ENCODE measurements at places on chromosomes 7 and 10. TPM values are rescaled to one million over a fixed set of nuclear protein-coding genes. Genes with fewer than 3 reads are reported as not detected.
A peak's percentile ranks its signal among the peaks of the same experiment; 100 is the strongest.

- H3K27ac ChIP-seq = no peak overlapping the region
- no peaks in the 10 kb centered on the region for H3K27me3 ChIP-seq
- no peaks in the 10 kb centered on the region for H3K4me1 ChIP-seq
- H3K36me3 ChIP-seq = no peaks in the 10 kb centered on the region
Measured at GRCh38 chr7:40475681-40475982, 340.8 kb downstream of the SUGCT start.

GRCh38 chr7:143416565-143417149 is 8.0 kb upstream of the EPHA1 start:
- no peak overlapping the region for H3K27ac ChIP-seq
- H3K4me1 ChIP-seq = no peaks in the 10 kb centered on the region
- no peak overlapping the region for H3K4me3 ChIP-seq
- H3K27me3 ChIP-seq = peaks cover 15% of the 10 kb centered on the region
- no peaks in the 10 kb centered on the region for H3K36me3 ChIP-seq

- H3K4me3 ChIP-seq = no peak overlapping the region
- no peaks in the 10 kb centered on the region for H3K27me3 ChIP-seq
- DNase-seq = no peak
- peaks cover 7% of the 10 kb centered on the region for H3K4me1 ChIP-seq
Measured at GRCh38 chr10:112797855-112798254, 152.2 kb upstream of the TCF7L2 start.

DNA sequence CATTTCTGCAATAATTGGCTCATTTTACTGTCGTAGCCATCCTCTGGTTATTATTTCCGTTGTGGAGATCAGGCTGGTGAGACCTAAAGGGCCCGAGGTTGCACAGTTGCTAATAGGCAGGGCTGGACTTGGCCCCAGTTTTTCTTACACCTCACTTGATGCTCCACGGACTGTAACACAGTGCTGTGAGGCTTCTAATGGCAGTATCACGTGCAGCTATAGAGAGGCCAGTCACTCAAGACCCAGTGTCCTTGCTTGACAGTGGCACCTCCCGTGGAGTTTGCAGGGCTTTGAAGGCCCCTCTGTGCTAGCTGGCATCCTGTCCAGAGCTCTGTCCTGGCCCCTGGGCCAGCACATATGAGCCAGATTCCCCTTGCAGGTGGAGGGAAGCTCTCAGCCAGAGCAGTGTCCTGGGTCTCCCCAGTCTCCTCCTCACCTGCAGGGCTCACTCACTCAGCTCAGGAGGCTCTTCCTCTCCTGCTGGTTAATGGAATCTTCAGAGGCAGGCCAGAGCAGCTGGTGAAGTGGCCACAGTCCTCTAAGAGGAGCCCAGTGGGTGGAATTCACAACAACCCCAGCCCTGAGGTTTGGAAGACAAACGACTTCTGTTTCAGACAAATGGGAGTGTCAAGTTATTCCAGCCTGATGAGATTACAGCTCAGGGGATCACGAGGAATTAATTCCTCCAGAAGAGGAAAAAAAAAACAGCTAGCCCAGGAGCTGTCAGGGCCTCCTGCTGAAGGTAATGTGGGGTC is 114.2 kb upstream of the FAM180A start:
- no peaks in the 10 kb centered on the region for H3K27me3 ChIP-seq
- H3K4me3 ChIP-seq = no peak overlapping the region
- no peaks in the 10 kb centered on the region for H3K36me3 ChIP-seq
- DNase-seq = peak; percentile 84
- H3K27ac ChIP-seq = no peak overlapping the region

- no peaks in the 10 kb centered on the region for H3K4me1 ChIP-seq
- H3K36me3 ChIP-seq = no peaks in the 10 kb centered on the region
- H3K27me3 ChIP-seq = no peaks in the 10 kb centered on the region
- DNase-seq = no peak
- H3K27ac ChIP-seq = no peak overlapping the region
Measured at GRCh38 chr10:15472008-15472407, 100.9 kb upstream of the FAM171A1 start.

GRCh38 chr10:112961609-112962008 is 11.6 kb downstream of the TCF7L2 start:
- DNase-seq = no peak
- peaks cover 17% of the 10 kb centered on the region for H3K36me3 ChIP-seq
- no peaks in the 10 kb centered on the region for H3K27me3 ChIP-seq
- H3K27ac ChIP-seq = peak overlapping the region; percentile 31

GRCh38 chr7:94405506-94405905 is 10.8 kb downstream of the COL1A2 start:
- no peak overlapping the region for H3K4me3 ChIP-seq
- no peak for DNase-seq
- H3K36me3 ChIP-seq = no peaks in the 10 kb centered on the region
- H3K4me1 ChIP-seq = peaks cover 5% of the 10 kb centered on the region

DNA sequence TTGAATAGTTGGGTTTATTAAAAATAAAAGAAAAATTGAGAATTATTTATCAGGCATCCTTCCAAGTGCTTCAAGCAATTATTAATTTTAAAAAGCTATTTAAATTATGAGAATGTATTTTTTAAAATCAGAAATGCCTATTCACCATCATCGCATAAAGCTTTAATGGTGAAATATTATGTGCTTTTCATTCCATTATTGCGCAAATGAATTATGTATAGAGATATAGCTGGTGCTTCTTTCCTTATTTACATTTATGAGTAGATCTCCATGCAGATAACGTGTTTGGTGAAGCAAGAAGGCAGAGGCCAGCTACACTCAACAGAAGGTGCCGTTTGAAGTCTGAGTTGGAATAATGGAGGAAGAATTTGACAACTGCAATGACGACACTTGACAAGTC is 549.1 kb upstream of the DPP6 start:
- no peak for DNase-seq
- no peak overlapping the region for H3K27ac ChIP-seq
- no peaks in the 10 kb centered on the region for H3K36me3 ChIP-seq
- no peaks in the 10 kb centered on the region for H3K27me3 ChIP-seq
- H3K4me3 ChIP-seq = no peak overlapping the region

DNA sequence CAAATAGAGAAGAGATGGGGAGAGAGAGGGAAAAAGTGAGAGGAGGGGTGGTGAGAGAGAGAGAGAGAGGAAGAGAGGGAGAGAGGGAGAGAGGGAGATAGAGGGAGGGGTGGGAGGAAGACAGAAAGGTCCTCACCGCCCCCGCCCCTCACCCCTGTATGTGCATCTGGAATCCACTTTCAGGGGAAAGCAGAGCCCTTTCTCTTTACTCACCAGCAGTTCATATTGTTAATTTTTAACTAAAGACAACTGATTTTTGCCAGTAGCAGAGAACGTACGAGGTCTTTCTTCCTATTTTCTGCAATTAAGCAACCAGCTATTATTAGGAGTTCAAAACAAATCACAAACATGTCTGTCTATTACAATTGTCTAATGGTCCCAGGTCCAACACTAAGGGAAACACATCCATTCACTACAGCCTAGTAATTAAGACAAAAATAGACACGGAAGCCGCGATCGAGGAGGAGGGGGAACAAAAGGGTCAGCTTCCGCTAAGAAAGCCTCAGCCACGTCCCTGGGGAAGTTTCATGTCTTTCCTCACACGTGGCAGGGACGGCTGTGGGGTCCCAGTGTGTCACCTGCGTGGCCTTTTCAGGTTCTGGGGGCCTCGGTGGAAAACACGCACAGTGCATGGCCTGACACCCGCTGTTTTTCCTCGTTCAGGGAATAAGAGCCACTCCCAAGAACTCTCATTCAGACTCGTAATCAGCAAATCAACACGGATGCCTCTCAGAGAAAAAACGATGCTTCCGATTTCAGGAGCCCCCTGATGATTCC is 572.0 kb downstream of the PTPRN2 start:
- H3K4me3 ChIP-seq = no peak overlapping the region
- H3K36me3 ChIP-seq = no peaks in the 10 kb centered on the region
- no peak for DNase-seq
- peaks cover 12% of the 10 kb centered on the region for H3K27me3 ChIP-seq
- no peak overlapping the region for H3K27ac ChIP-seq

DNA sequence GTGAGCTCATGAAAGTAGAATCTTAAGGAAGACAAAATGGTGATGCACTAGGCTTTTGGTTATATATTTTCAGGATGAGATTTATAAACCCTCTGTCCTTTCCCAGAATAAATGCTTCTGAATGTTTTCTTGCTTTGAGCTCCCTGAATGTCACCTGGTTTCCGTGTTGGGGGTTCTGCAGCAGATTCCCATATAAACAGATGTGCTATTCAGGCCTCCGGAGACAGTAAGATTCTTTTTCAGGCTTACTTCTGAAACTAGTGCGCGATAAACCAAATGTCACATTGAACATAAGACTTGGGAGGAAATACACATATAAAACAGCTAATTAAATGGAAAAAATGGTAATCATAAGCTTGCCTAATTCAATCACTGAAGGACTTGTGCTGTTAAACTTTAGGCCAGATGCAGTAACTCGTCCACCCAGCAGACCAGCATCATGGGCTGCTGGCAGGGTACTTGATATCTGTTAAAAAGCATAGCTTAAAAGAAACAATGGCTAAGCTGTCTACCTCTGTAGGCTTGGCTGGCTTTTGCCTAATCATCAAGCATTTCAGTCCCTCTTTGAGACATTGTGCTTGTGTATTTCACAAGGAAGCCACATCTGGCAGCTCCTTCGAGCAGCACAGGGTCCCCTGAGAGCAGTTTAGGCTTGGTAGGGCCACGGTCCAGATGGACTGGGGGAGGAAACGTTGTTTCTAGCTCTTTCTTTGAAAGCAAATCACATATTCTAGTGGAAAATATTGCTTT is 281.2 kb upstream of the KIAA1217 start:
- H3K4me3 ChIP-seq = no peak overlapping the region
- H3K4me1 ChIP-seq = peaks cover 27% of the 10 kb centered on the region
- peak; percentile 49 for DNase-seq
- no peaks in the 10 kb centered on the region for H3K27me3 ChIP-seq
- H3K36me3 ChIP-seq = no peaks in the 10 kb centered on the region

GRCh38 chr10:23981520-23982309 is 227.2 kb upstream of the KIAA1217 start:
- H3K36me3 ChIP-seq = no peaks in the 10 kb centered on the region
- no peaks in the 10 kb centered on the region for H3K27me3 ChIP-seq
- no peak overlapping the region for H3K27ac ChIP-seq
- H3K4me1 ChIP-seq = peaks cover 5% of the 10 kb centered on the region
- no peak overlapping the region for H3K4me3 ChIP-seq

DNA sequence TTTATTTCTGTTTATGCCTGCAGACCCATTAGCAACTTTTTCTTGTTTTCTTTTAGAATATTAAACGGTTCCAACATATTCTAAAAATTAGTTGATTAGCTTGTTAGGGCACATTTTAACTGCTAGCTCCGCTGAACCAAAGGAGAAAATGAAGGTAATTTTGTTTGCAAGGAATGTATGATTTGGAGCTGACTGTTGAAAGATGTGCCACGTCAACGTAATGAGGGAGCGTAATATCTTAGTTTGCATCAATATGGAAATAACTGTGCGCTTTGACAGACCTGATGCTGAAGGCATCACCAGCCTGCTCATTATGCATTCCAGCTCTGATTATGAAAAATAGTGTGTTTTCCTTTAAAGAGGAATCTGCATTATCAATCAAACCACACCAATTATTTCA is 102.0 kb upstream of the CTBP2 start:
- H3K36me3 ChIP-seq = no peaks in the 10 kb centered on the region
- H3K4me1 ChIP-seq = no peaks in the 10 kb centered on the region
- H3K27ac ChIP-seq = no peak overlapping the region
- H3K27me3 ChIP-seq = no peaks in the 10 kb centered on the region
- DNase-seq = no peak

DNA sequence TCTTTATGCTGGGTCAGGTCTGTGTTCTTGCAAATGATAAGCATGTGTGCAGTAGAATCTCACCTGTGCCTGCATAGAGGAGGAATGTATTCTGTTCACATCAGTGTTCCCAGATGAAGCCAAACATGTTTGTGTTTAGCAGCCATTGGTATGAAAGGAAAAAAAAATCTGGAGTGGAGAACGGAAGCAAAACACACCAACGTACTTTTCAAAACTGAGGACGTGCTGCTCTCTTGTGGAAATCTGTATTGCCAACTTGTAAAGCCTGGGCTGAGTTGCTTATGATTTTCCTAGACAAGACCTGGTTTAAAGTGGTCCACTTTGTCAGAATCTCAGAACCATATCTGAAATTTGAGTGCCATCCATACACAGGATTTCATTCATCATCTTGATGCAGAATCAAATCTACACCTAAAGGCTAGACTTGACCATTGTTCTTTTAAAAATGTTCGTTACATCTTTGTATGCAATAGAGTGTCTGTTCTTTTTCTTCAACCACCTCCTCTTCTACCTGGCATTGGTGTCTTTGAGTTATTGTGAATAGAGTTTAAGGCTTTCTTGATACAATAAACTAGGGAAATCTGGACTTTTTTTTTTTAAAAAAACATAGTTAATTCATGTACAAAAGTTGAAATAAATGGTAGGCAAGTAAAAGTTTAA is 367.7 kb downstream of the PHF14 start:
- peak overlapping the region; percentile 15 for H3K4me3 ChIP-seq
- H3K36me3 ChIP-seq = no peaks in the 10 kb centered on the region
- DNase-seq = peak; percentile 84
- peaks cover 22% of the 10 kb centered on the region for H3K4me1 ChIP-seq
- H3K27me3 ChIP-seq = no peaks in the 10 kb centered on the region

GRCh38 chr7:135232720-135233119 is 918 bp upstream of the STRA8 start:
- DNase-seq = peak; percentile 18
- H3K36me3 ChIP-seq = no peaks in the 10 kb centered on the region
- no peak overlapping the region for H3K27ac ChIP-seq

DNA sequence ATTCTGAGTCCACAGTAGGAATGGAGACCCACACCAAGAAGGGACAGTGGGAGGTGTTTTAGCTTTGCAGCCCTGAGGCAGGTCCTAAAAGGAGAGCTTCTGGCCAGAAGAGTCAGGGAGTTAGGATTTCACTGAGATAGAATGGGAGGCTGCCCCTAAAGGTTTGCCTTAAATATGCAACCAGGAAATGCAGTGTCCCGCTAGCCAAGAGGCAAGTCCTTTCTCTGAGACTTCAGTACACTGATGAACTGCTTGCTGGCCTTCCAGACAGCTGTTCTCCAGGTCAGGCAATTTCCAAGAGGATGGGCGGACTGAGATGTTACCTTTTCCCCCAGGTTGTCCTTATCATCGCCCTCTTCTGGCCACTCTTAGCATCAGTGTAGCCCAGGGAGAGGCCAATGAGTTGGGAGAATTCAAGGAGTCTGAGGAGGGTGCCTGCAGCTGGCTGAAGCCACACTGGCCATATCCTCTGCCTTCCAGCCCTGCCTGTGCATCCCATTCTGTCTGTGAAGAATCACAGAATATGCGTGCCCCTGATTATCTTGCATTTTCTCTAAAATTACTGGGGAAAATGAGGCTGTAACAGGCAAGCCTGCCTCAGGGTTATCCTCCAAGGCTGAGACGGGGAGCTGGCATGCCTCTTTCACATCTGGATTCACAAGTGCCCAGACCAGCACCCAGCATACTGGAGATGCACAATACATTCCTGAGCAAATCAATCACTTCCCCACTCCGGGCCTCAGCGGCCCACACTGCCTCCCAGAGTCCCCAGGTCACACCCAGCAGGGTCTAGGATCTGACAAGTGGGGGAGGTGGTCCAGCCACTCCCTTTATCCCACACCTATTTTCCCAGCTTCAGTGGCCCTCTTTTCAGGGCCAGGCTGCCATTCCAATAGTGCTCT is 2.4 kb downstream of the TLL2 start:
- peaks cover 7% of the 10 kb centered on the region for H3K4me1 ChIP-seq
- no peaks in the 10 kb centered on the region for H3K36me3 ChIP-seq
- H3K27me3 ChIP-seq = no peaks in the 10 kb centered on the region
- no peak overlapping the region for H3K4me3 ChIP-seq
- DNase-seq = peak; percentile 68

Gene TIMM23
- 67.0 TPM for total RNA-seq

Gene FAM221A
- 1.5 TPM for total RNA-seq

Gene CPVL
- 8.3 TPM for total RNA-seq

Gene AKR1C2
- 3.0 TPM for total RNA-seq

Gene CFAP69
- total RNA-seq = 1.8 TPM

Gene ZNF282
- total RNA-seq = 27.5 TPM

Measured in SJCRH30 (cell line).